RWPE2 (cell line): ENCODE measurements at places on chromosomes 7 and 10.

- no peak for DNase-seq
These were observed 93.2 kb downstream of the REEP3 start for GRCh38 chr10:63614371-63614891.

DNA sequence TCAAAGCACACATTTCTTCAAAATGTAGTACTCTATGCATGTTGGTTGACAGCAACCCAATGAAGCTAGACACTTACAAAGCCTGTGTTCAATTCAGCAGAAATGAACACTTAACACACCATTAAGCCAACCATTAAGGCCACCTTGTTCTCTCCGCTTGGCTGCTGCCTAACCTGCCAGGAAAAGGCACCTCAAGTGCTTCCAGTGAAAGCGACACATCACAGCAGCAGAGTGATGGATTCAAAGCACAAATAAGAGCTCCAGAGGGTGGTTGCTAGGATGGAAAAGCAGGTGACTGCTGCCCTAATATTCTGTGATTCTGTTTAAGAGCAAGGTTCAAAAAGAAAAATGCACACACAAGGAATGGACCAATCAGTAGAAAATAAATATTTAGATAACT lies 81.5 kb upstream of the GNAI1 start:
- no peak for DNase-seq

- DNase-seq = no peak
These were observed 24.4 kb downstream of the ASNS start for GRCh38 chr7:97847791-97848190.

DNA sequence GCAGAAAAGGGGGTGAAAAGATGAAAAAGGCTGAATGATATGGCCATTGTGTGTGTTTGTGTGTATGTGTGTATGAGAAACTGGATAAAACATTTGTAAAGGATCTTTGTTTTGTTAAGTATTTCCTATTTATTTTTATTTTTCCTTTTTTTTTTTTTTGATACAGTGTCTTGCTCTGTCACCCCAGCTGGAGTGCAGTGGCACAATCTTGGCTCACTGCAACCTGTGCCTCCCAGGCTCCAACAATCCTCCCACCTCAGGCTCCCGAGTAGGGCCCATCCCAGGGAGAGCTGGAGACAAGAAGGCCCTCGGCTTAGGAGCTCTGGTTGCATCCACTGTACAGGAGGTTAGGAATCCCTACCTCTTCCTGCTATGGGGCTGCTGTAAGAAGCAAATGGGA lies 6.9 kb upstream of the CALML5 start:
- DNase-seq = no peak

- DNase-seq = peak; percentile 94
These were observed 473.8 kb downstream of the KCNMA1 start for GRCh38 chr10:77163670-77164348.

DNA sequence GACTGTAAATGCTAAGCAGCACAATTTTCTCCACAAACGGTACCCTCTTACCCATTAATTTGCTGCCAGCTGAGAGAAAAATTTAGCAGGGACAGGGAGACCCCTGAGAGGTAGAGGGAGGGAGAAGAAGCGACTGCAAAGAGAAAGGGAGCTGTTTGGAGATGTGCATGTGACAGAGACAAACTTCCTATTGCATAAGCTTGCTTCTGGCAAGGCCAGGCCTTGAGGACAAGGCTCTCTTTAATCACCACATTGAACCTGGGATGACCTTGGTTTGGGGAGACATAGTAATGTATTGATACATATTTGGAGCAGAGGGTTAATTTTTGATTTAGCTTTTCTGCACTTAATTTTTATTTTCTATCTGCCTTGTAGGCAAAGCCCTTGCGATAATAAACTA lies 31.1 kb upstream of the HIBADH start:
- no peak for DNase-seq

GRCh38 chr10:38730076-38730475 lies 635.9 kb downstream of the ZNF37A start:
- DNase-seq = no peak

DNA sequence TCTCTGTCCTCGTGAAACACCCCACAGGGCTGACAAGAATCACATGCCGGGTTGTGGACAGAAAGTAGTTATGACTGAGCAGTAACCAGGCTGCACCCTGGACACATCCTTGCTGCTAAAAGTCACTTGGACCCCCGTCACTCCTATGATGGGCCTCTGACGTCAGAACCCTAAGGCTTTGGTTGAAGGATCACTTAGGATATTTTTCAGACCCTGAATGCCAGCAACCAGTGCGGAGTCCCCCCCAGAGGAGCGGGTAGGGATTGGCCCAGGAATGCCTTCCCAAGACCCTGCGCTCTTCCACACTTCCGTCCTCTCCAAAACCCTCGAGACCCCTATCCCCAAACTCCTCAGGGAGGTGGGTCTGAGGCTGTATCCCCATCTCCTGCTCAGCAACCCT lies 52.1 kb downstream of the CFAP46 start:
- DNase-seq = peak; percentile 30

- no peak for DNase-seq
These were observed 28.2 kb downstream of the PUS7 start for GRCh38 chr7:105493923-105494315.

DNA sequence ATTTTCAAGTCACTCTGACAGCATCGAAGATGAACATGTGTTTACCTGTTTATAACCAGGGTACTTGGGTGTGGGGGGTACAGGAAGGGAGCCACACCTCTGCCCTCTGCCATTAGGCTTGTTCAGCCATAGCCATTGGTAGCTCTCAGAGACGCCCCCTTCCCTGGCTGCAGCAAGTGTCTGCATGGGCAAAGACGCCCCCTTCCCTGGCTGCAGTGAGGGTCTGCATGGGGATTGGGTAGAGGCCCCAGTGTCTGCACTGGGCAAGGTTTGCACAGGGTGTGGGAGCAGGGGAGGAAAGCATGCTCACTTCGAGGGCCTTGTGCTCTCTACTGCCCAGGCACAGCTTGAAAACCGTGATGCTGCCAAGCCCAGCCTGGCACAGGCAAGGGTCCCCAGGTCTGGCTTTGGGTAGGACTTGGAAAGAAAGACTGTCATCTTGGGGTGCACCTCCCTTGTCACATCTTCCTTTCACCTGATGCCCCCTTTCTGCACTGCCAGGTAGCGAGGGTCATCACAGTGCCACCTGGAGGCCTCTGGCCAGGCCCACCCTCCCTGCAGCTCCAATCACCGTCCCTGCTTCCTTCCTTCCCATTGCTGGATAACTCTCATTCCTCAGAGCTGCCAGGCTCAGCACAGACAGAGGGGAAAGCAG lies 3.7 kb downstream of the TMEM225B start:
- no peak for DNase-seq

GRCh38 chr10:30821994-30822692 lies 192.6 kb upstream of the LYZL2 start:
- no peak for DNase-seq

DNA sequence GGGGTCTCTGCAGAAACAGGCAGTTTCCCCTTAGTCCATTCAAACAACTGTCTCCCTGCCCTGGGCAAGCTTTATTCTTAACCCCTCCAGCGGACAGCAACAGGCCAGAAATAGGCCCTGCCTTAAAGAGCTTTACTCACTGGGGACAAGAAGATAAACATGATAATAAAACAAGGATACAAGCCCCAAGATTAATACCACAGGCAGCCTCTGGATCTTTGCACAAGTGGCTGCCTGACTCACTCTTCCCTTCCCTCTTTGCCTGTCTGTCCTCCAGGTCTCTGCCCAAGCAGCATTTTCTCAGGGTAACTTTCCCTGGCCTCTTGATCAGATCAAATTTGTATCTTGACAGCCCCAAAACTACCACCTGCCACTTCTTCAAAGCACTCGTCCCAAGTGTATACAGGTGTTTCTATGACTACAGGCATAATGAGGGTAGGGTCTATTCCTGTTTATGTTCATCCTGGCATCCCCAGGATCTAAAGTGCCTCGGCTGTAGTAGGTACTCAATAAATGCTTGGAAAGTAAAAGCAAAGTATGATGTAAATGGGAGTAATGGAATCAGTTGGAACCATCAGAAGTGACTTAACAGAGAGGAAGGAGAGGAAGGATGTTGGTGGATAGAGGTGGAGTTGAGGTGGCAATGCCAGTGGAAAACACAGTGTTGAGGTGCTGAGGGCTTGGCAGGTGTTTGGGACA lies 7.0 kb upstream of the CAMK2G start:
- DNase-seq = no peak

- DNase-seq = no peak
These were observed 35.0 kb downstream of the C10orf105 start for GRCh38 chr10:71684356-71685173.

GRCh38 chr7:5686131-5686530 lies 95.3 kb downstream of the RNF216 start:
- no peak for DNase-seq

GRCh38 chr10:18505456-18506118 lies 145.8 kb downstream of the NSUN6 start:
- no peak for DNase-seq

GRCh38 chr10:2005546-2005945 lies 268.2 kb upstream of the ADARB2 start:
- DNase-seq = no peak

DNA sequence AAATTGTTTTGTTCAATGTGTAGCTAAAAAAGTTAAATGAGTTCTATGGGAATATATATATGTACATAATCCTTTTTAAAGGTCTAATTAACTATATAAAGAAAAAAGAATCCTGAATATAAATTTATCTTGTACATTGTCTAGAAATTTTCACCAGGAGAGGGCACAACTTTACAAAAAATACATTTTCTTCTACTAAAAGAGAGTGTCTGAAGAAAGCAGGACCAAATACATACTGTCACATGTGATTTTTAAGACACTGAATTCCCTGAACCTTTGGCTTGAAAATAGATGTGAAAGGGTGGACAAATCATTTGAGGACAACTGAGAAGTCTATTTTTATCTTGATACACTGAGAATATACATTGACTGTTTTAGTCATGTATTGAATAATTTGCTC lies 204.3 kb downstream of the DGKB start:
- DNase-seq = no peak

DNA sequence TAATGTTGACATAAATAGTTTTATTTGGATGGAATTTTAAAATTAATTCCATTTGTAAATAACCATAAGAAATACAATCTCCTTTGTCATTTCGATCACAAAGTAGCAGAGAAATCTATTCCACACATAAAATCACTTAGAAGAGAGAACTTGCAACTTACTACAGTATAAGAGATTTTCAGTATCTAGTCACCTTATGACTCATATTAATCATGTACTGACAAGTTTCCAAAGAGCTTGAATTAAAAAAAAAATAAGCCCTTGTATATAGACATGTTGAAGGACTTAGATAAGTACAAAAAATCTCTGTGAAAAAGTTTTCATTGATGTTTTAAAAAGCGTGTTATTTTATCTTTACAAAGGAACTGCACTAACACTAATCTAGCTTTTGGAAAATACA lies 207.1 kb upstream of the ETV1 start:
- DNase-seq = no peak

GRCh38 chr10:113732966-113733365 lies 18.5 kb upstream of the PLEKHS1 start:
- no peak for DNase-seq

DNA sequence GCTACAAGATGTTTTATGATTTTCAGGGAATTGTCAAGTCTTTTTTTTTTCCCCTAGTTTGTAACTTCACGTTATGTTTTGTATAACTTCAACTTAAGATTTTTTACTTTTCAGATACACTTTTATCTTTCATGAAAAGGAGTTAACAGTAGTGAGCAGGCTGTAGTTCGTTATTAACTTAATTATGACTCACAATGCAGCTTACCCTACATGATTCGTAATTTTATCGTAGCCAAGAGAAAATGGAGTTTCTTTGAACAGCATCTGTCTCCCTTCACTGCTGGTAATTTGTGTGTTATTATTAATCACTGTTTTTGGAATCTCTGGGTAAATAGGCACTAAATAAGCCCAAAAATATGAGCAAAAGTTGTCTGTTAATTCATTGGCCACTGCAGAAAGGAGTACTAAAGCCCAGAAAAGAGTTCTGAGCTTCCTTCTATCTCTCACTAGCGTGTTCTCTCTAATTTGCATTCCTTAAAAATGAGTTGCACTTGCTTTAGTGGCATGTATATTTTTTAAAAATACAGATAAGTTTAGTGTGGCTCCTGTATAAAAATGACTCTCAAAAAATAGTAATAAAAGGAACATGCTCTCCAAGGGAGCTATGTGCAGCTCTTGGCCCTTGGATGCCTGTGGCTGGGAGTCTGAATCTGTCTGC lies 36.1 kb downstream of the RALA start:
- DNase-seq = no peak

GRCh38 chr7:104059103-104059502 lies 69.6 kb upstream of the RELN start:
- DNase-seq = no peak

- DNase-seq = no peak
These were observed 116.3 kb downstream of the PAXIP1 start for GRCh38 chr7:154886591-154886990.

GRCh38 chr7:92973974-92974373 lies 137.6 kb upstream of the CDK6 start:
- no peak for DNase-seq

- DNase-seq = no peak
These were observed 134.1 kb downstream of the ADCYAP1R1 start for GRCh38 chr7:31186202-31186601.

- DNase-seq = no peak
These were observed 16.4 kb upstream of the SNX10 start for GRCh38 chr7:26275213-26275612.

GRCh38 chr10:58330431-58330830 lies 4.4 kb upstream of the UBE2D1 start:
- no peak for DNase-seq

DNA sequence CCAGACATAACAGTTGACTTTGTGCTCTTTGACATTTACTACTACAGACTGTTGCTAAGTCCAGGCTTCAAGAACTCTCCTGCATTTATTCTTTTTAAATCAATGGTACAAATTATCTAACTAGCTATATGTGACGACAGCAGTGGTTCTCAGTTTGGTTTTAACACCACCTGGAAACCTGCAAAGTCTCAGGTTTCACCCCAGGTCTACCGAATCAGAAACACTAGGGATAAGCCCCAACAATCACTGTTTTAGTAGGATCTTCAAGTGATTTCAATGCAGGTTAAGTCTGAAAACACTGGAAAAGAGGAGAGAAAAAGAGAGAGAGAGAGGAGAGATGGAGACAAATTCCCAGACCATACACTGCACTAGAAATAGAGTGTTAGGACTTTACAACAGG lies 519.0 kb downstream of the PCDH15 start:
- DNase-seq = no peak

DNA sequence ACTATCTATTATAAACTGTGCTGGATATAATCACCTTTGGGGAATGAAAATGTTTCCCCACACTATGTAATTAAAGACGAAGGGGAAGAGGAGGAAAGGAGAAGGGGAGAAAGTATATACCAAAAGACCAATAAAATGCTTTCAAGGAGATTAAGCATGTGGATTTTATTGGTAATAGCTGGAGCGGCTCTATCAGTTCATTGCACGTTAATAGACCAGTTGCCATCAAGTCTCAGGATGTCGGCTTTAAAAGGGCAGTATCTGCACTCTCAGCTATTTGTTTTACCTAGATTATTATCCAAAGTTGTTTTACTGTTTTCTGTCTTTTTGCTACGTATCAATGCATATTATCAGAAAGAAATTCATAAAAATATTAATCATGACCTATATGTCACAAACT lies 9.0 kb downstream of the ETV1 start:
- no peak for DNase-seq

GRCh38 chr7:112881-113280 lies 79.5 kb upstream of the FAM20C start:
- DNase-seq = no peak

- no peak for DNase-seq
These were observed 47.0 kb downstream of the GRK5 start for GRCh38 chr10:119254335-119254734.

- DNase-seq = no peak
These were observed 235.2 kb downstream of the POU6F2 start for GRCh38 chr7:39212876-39213275.
